ENCODE measurements at places on chromosomes 12 and 14. TPM values are rescaled to one million over a fixed set of nuclear protein-coding genes. Genes with fewer than 3 reads are reported as not detected.

DNA sequence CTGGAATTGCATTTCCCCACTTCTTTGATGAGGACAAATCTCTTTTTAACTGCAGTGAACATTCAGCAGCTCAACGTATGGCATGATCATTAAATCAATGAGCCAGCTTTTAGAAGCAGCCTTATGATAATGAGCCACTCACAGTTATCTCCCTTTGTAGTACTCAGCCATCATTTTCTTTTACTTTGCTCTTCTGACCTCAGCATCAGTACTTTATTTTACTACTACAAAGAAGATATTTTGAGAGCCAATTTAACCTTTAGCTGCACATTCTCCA is 250.0 kb upstream of the CLEC14A start:
- DNase-seq = no peak

GRCh38 chr12:15270591-15270990 is 49.4 kb upstream of the RERG start:
- DNase-seq = no peak

DNA sequence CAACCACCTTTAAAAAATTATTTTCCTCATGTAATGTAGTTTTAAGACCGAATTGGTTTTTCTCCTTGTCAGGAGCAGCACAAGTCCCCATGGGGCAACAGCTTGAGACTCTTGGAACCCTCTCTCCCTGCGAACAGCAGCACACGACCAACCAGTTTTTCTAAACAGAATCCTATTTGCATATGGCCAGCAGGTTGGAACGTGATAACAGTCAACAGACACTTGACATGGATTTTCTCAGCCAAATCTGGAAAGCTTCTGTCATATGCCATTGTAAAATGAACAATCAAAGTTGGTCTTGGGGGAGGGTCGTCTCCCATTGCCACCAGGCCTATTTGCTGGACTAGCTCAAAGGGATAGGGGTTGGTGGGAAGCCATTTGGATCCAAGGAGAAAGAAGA is 1915.0 kb upstream of the FLRT2 start:
- no peak for DNase-seq

DNA sequence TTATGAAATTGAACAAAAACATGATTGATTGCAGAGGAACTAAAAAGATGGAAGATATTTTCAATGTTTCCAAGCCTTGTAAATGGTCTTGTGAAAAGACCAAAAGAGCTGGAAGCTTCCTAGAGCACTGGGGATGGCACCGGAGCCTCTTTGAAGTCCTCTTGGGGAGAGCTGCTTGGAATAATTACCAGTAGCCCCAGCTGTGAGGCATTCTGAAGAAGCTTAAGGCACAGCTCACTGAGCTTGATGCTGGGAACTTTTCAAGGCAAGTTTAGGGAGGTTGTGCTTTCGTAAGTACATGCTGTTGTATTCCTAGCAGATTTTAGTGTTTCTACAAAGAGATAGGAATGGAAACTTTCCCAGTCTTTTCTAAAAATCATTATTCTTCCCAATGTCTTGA is 13.9 kb downstream of the PDZRN4 start:
- no peak for DNase-seq

DNA sequence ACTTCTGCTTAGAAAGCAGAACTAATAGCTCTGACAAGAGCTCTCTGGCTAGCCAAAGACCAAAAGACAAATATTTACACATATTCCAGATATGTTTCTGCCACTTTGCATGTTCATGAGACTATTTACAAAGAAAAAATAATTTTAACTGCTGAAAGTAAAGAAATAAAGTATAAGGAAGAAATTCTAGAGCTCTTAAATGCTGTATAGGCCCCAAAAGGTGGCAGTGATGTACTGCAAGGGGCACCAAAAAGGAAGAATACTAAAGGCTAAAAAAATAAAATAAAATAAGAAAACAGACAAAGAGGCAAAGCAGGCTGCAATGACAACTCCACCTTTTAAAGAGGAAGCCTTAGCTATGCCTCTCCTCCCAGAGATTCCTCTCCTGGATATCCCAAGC is 23.0 kb downstream of the KLRK1 start:
- DNase-seq = no peak

- DNase-seq = no peak
These were observed 5.3 kb upstream of the CDCA4 start for GRCh38 chr14:105026033-105026785.

GRCh38 chr12:26298785-26299621 is 103.6 kb downstream of the SSPN start:
- DNase-seq = no peak

DNA sequence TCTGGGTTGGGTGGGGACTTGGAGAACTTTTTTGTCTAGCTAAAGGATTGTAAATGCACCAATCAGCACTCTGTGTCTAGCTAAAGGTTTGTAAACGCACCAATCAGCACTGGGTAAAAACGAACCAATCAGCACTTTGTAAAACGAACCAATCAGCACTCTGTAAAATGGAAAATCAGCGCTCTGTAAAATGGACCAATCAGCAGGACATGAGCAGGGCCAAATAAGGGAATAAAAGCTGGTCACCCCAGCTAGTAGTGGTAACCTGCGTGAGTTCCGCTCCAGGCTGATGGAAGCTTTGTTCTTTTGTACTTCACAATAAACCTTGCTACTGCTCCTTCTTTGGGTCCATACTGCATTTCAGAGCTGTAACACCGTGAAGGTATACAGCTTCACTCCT is 1.7 kb upstream of the ACOT2 start:
- DNase-seq = no peak

- DNase-seq = no peak
These were observed 1257.5 kb downstream of the FSCB start for GRCh38 chr14:43249591-43249990.

GRCh38 chr12:124676714-124677462 is 109.5 kb upstream of the NCOR2 start:
- no peak for DNase-seq

- DNase-seq = no peak
These were observed 146.1 kb downstream of the PAX9 start for GRCh38 chr14:36807727-36808126.

DNA sequence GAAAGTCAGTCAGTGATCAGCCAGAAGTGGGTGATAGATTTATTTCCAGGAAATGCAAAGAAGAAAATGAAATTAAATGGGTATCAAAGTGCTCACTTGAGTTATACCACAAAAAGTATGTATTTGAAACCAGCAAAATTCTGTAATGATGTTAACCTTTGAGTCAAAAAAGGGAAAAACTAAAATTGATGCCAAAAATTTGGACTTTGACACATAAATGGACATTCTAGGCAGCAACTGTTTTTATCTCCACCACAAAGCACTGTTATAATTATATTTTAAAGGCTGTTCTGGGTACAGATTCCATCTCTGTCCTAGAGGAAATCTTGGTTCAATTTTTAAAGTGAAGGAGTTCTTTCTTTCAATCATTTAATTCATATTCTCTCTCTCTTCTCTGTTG is 31.7 kb upstream of the KCNJ8 start:
- no peak for DNase-seq

GRCh38 chr14:38357557-38357956 is 101.7 kb upstream of the CLEC14A start:
- no peak for DNase-seq

- DNase-seq = no peak
These were observed 141.5 kb downstream of the TTC7B start for GRCh38 chr14:90674716-90675115.

- no peak for DNase-seq
These were observed 485 bp downstream of the PELI2 start for GRCh38 chr14:56118611-56119181.

- DNase-seq = no peak
These were observed 148.2 kb downstream of the ADGRD1 start for GRCh38 chr12:131101703-131102492.

GRCh38 chr14:93546642-93547041 is 115.9 kb downstream of the UNC79 start:
- DNase-seq = no peak

- no peak for DNase-seq
These were observed 151.9 kb downstream of the GXYLT1 start for GRCh38 chr12:41992692-41993215.

GRCh38 chr14:37197421-37198272 is at the start of gene MIPOL1:
Gene MIPOL1, plus strand, starts transcription at chr14:37197937. Its CDS starts 49,952 bp downstream, at chr14:37247889.
- DNase-seq = peak; percentile 90

GRCh38 chr12:5643266-5643665 is 211.4 kb downstream of the NTF3 start:
- DNase-seq = no peak

DNA sequence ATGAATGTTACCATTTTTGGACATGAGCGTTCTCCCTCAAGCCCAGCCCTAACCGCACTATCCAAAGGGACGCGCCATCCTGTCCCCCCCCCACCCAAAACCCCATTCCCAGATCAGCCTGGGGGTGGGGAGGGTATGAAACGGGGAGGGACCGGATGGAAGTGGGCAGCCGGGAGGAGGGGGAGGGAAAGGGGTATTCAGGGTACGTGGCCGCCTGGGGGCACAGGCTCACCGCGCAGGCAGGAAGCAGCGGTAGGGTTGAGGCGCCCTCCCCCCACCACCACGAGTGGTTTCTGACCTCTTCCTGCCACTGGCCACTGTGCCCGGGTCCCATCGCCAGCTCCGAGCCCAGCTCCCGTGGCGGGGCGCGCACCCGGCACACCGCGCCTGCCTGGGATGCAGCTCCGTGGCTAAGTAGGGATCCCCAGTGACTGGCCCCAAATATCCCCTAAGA is 1.4 kb downstream of the ACTN1 start:
- peak; percentile 94 for DNase-seq

- DNase-seq = no peak
These were observed 1581.3 kb upstream of the TMEM132C start for GRCh38 chr12:126685636-126686035.

GRCh38 chr12:54840244-54840865 is 14.0 kb upstream of the MUCL1 start:
- DNase-seq = no peak

DNA sequence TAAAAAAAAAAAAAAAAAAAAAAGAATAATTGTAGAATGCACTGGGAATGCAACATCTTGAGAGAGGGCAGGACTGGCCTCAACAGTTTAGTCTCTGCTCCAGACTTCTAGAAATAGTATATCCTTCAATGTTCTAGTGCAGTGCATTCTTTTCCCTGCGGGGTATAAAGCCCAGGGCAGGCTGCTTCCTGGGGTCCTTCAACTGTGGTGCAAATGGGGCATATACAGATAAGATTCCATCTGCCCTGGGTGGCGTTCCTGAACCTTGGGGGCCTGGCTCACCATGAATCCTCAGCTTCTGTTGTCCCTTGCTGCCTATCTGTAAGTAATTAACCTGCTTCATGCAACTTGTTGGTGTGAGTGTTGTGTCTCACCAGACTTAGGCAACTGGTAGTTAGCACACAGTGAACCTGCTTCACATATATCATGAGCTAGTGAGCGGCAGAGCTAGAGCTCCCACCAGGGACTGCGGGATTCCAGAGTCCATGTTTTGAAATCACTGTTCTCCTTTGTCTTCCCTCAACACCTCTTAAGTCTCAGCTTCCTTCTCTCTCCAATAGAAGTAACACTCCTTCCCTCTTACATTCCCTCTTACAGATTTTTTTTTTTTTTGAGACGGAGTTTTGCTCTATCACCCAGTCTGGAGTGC is 177.6 kb downstream of the SUDS3 start:
- DNase-seq = no peak

- DNase-seq = no peak
These were observed 1.7 kb upstream of the GPR68 start for GRCh38 chr14:91246051-91246852.

- DNase-seq = no peak
These were observed 1.5 kb downstream of the SLIRP start for GRCh38 chr14:77709412-77709811.

- DNase-seq = no peak
These were observed 1.8 kb downstream of the GALNT6 start for GRCh38 chr12:51389302-51389999.

GRCh38 chr14:101859958-101860357 is 98.4 kb downstream of the PPP2R5C start:
- no peak for DNase-seq

- DNase-seq = no peak
These were observed 46.5 kb downstream of the FBXO34 start for GRCh38 chr14:55317542-55318306.

DNA sequence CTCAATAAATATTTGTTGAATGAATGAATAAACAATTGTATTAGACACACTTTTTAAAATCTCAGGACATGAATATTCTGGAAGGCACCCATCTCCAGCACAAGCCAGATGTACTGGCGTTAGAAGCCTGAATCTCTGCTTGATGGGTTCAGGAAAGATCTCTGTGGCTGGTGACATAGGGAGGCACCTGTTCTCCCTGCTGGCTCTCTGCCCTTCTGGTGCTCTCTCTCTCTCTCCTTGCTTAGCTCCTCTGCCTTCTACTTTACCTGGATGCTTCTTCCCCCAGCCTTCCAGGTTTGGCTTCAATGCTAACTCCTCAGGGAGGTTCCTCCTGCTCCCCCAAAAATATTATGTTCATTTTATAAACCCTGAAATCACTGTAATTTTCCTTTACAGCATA is 1.5 kb downstream of the CYP46A1 start:
- DNase-seq = no peak

GRCh38 chr12:70576341-70577282 is 60.6 kb downstream of the PTPRB start:
- DNase-seq = no peak

DNA sequence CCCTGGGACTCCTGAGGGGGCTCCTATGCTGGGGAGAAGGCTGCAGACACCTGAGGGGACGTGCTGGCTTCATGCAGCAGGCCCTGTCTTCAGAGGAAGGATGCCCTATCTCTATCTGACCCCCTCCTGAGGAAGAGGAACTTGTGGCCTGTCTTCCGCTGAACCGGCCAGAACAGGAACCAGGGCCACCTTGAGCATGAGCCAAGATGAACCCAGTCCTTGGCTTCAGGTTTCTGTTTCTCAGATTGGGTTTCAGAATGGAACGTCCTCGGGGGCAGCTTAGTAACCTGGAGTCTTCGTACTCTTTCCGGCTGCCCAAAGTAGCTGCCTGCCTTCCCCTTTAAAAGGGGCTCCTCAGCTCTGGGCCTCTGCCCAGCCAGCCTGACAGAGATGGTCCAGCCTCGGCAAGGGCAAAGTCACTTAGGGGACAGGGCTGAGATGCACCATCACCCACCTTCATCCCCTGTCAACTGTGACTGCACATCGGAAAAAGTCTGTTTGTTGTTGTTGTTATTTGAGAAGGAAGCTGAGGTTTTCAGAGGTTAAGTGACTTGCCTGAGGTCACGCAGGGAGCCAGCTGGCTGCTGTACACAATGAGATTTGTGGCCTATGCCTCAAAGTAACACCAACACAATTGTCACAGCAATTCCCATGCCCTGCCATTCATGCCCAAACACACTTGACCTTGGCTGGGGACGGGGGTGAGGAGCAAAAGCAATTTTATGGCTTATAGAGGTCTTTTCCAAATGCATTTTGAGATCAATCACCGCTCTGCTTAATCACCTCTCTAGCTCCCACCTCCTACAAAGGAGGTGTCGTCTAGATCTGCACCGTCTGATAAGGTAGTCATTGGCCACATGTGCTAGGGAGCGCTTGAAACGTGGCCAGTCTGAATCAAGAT is 13.4 kb downstream of the ASB2 start:
- no peak for DNase-seq

FGFR1OP2 gene
- 34.3 TPM for total RNA-seq

LRP1-AS gene
- not detected for total RNA-seq

RNU4-1 gene
- not detected for total RNA-seq

B4GALNT3 gene
- total RNA-seq = 10.4 TPM

CLEC6A gene
- total RNA-seq = not detected

TMEM132D gene
- total RNA-seq = not detected

KCNH3 gene
- not detected for total RNA-seq

KIF5A gene
- total RNA-seq = not detected

IGFBP6 gene
- total RNA-seq = 1,664 TPM

SLC17A8 gene
- not detected for total RNA-seq

KRT73 gene
- not detected for total RNA-seq

EML5 gene
- 0.21 TPM for total RNA-seq

TPPP2 gene
- not detected for total RNA-seq

TRIM9 gene
- total RNA-seq = 4.2 TPM
